ENCODE measurements at places on chromosomes 12 and 14. TPM values are rescaled to one million over a fixed set of nuclear protein-coding genes. Genes with fewer than 3 reads are reported as not detected.
A peak's percentile ranks its signal among the peaks of the same experiment; 100 is the strongest.

DNA sequence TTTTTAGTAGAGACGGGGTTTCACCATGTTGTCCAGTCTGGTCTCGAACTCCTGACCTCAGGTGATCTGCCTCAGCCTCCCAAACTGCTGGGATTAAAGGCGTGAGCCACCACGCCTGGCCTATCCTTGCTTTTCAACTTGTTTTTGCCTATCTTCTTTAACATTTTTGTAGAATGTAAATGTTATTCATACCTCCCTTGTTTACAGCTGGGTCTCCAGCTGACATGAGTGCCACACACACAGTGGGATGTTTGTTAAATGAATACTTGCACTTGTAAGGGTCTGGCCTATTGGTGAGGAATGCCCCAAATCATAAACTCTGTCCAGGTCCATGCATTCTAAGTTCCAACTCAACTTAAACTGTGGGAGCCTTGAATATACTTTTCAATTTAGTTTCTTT lies 176.3 kb downstream of the ANO4 start:
- H3K4me3 ChIP-seq: no peak overlapping the region
- DNase-seq: no peak
- no peak overlapping the region for H3K27ac ChIP-seq

- no peaks in the 10 kb centered on the region for H3K4me1 ChIP-seq
- no peak overlapping the region for H3K4me3 ChIP-seq
- H3K36me3 ChIP-seq: no peaks in the 10 kb centered on the region
- H3K27me3 ChIP-seq: no peaks in the 10 kb centered on the region
- peak; percentile 10 for DNase-seq
- no peak overlapping the region for H3K27ac ChIP-seq
Observed at GRCh38 chr14:67228325-67228984, 12.8 kb upstream of the PALS1 start.

PLBD1 gene
- 0.14 TPM for total RNA-seq

GRCh38 chr12:122125452-122126341 lies 47.1 kb downstream of the MLXIP start:
- peaks cover 29% of the 10 kb centered on the region for H3K36me3 ChIP-seq
- no peak overlapping the region for H3K27ac ChIP-seq
- peaks cover 6% of the 10 kb centered on the region for H3K4me1 ChIP-seq
- no peaks in the 10 kb centered on the region for H3K27me3 ChIP-seq
- no peak for DNase-seq

GRCh38 chr12:4272424-4273272 lies 914 bp upstream of the CCND2 start:
- no peak overlapping the region for H3K27ac ChIP-seq
- peak; percentile 13 for DNase-seq
- H3K4me3 ChIP-seq: peak overlapping the region; percentile 13
- peaks cover 85% of the 10 kb centered on the region for H3K27me3 ChIP-seq
- H3K36me3 ChIP-seq: no peaks in the 10 kb centered on the region
- peaks cover 25% of the 10 kb centered on the region for H3K4me1 ChIP-seq

- DNase-seq: no peak
- H3K4me1 ChIP-seq: peaks cover 5% of the 10 kb centered on the region
- peaks cover 55% of the 10 kb centered on the region for H3K27me3 ChIP-seq
- no peaks in the 10 kb centered on the region for H3K36me3 ChIP-seq
- H3K27ac ChIP-seq: no peak overlapping the region
- H3K4me3 ChIP-seq: no peak overlapping the region
Observed at GRCh38 chr12:57619434-57620244, 8.4 kb downstream of the ARHGEF25 start.

- no peak overlapping the region for H3K4me3 ChIP-seq
- H3K4me1 ChIP-seq: no peaks in the 10 kb centered on the region
- no peak overlapping the region for H3K27ac ChIP-seq
- no peak for DNase-seq
- H3K27me3 ChIP-seq: no peaks in the 10 kb centered on the region
- no peaks in the 10 kb centered on the region for H3K36me3 ChIP-seq
Observed at GRCh38 chr12:89685363-89685972, 23.2 kb downstream of the ATP2B1 start.

DNA sequence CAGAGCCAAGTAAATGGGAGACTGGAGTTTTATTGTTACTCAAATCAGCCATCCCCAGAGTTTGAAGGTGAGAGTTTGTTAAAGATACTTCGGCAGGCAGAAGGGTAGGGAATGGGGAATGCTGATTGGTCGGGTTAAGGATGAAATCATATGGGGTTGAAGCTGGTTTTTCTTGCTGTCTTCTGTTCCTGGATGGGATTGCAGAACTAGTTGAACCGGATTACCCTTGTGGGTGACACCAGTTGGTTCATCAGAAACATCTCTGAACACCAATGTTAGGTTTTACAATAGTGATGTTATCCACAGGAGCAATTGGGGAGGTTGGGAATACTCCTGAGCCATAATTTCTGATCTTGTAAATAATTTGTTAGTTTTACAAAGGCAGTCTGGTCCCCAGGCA lies 18.7 kb upstream of the SMCO2 start:
- no peaks in the 10 kb centered on the region for H3K36me3 ChIP-seq
- no peak for DNase-seq
- H3K4me1 ChIP-seq: no peaks in the 10 kb centered on the region
- no peak overlapping the region for H3K4me3 ChIP-seq
- no peaks in the 10 kb centered on the region for H3K27me3 ChIP-seq
- no peak overlapping the region for H3K27ac ChIP-seq

STAB2 gene
- total RNA-seq: not detected

NFE2 gene
- not detected for total RNA-seq

DNA sequence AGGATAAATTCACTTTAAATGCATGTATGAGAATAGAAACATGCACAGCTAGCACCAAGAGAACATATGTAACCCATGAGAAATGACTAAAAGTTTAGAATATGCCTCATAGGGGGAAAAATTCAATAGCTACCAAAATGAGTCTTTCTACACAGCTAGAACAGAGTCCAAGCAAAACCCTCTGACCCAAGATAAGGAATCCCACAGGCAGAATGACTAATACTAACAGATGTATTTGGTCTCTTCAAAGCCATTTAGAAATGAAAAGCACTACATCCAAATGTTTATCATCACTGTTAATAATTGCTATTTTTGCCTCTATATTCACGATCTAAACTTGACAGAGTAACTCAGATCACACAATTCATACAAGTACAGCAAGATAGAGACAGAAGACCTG lies 44.0 kb downstream of the KICS2 start:
- H3K4me3 ChIP-seq: no peak overlapping the region
- H3K27me3 ChIP-seq: no peaks in the 10 kb centered on the region
- DNase-seq: peak; percentile 53
- no peaks in the 10 kb centered on the region for H3K36me3 ChIP-seq
- H3K27ac ChIP-seq: no peak overlapping the region
- H3K4me1 ChIP-seq: peaks cover 53% of the 10 kb centered on the region

DNA sequence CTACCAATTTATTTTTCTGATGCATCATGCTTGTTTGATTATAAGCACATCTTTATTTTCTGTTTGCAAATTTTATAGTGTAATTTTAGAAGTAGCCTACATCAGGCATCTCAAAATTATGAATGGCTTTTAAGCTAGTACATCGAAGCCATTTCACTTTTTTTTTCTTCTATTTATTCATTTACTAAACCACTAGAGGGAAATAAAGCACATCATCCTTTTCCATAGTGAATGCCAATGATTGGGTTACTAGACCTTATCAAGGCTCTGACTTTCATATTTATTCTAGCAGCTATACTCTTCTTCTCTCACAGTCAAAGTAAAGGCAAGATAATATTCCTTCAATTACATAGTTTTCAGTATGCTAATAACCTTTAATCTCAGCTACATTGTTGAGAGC lies 736.4 kb upstream of the LRFN5 start:
- H3K36me3 ChIP-seq: no peaks in the 10 kb centered on the region
- DNase-seq: no peak
- no peaks in the 10 kb centered on the region for H3K27me3 ChIP-seq
- no peaks in the 10 kb centered on the region for H3K4me1 ChIP-seq

GRCh38 chr12:65125247-65125646 lies 4.1 kb upstream of the WIF1 start:
- no peaks in the 10 kb centered on the region for H3K36me3 ChIP-seq
- H3K4me1 ChIP-seq: peaks cover 2% of the 10 kb centered on the region
- peaks cover 31% of the 10 kb centered on the region for H3K27me3 ChIP-seq
- H3K27ac ChIP-seq: no peak overlapping the region

DNA sequence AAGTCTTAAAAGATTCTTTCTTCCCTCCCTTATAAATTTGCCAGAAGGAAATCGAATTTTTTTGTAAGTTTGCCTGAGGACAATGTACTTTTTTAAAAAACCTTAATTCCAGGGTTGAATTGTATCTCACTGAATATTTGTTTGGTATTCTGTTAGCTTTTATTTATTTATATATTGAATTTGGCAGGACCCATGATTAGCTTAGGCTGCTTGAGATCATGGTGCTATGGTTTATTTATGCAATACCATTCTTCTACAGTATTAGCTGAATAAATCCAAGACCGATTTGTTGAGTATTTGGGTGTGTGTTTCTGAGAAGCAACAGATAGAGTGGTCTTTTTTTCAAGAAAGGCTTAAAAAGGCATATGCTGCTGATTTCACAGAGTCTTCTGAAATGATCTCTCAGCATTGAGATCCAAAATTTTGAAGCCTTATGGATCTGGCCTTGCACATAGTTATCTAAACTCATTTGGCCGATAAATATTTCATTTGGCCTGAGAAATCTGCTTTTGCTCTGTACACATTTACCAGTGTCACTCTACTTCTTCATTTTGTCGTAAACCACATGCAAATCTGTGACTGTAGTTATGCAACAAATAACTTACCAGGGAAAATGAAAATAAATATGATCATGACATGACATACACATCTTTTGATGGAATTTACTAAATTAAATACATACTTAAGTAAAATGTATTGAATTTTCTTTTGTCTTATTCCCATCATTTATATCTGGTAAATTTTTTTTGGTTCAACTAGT lies 265.8 kb upstream of the FLRT2 start:
- no peaks in the 10 kb centered on the region for H3K27me3 ChIP-seq
- no peaks in the 10 kb centered on the region for H3K4me1 ChIP-seq
- no peaks in the 10 kb centered on the region for H3K36me3 ChIP-seq
- no peak overlapping the region for H3K27ac ChIP-seq
- no peak overlapping the region for H3K4me3 ChIP-seq

GRCh38 chr14:66038618-66039017 lies 447.6 kb upstream of the CCDC196 start:
- no peak overlapping the region for H3K27ac ChIP-seq
- no peak for DNase-seq
- H3K4me1 ChIP-seq: no peaks in the 10 kb centered on the region
- H3K4me3 ChIP-seq: no peak overlapping the region

OTOGL gene
- total RNA-seq: 2.0 TPM

DNA sequence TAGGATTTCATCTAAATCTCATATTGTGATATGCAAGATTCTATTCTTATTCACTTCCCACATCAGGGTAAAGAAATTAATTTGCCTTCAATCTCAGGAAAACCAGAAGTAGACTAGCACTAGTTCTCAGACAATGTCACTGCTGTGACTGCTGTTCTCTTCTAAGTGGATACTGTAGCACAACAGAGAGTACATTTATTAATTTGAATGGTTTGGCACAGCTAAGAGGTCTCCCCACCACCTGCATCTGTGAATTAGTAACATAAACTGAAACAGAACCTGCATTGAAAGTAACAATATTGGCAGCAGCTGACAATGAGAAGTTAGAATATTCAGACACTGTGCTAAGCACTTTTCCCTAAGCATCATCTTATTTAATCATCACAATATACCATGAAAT lies 253.1 kb downstream of the PDZRN4 start:
- no peaks in the 10 kb centered on the region for H3K4me1 ChIP-seq
- no peak for DNase-seq
- H3K27ac ChIP-seq: no peak overlapping the region
- H3K4me3 ChIP-seq: no peak overlapping the region
- H3K27me3 ChIP-seq: no peaks in the 10 kb centered on the region

SLC15A5 gene
- not detected for total RNA-seq

MAP1LC3B2 gene
- total RNA-seq: not detected

GRCh38 chr12:20547816-20548575 lies 147.1 kb upstream of the SLCO1C1 start:
- H3K27ac ChIP-seq: no peak overlapping the region
- peaks cover 9% of the 10 kb centered on the region for H3K4me1 ChIP-seq
- no peaks in the 10 kb centered on the region for H3K27me3 ChIP-seq
- no peak overlapping the region for H3K4me3 ChIP-seq

DNA sequence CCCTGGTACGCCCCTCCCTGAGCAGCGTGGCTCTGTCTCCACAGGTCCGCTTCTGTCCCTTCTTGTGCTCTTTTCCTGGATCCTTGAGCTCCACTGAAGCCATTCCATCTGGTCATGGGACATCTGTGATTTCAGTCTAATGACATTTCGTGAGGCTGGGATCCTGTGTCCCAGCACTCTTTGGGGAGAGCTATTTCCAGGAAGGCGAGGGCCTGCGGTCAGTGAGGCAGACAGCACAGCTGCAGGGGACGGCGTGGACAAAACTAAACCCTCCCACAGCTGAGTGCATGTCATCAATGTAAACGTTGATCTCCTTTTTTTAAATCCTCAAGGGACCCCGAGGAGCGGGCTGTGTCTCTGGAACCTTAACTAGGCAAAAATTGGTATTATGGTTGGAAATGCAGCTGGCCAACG lies 127.7 kb downstream of the DACT1 start:
- no peaks in the 10 kb centered on the region for H3K4me1 ChIP-seq
- DNase-seq: no peak
- H3K4me3 ChIP-seq: no peak overlapping the region

RIPK3 gene
- 5.1 TPM for total RNA-seq

DNA sequence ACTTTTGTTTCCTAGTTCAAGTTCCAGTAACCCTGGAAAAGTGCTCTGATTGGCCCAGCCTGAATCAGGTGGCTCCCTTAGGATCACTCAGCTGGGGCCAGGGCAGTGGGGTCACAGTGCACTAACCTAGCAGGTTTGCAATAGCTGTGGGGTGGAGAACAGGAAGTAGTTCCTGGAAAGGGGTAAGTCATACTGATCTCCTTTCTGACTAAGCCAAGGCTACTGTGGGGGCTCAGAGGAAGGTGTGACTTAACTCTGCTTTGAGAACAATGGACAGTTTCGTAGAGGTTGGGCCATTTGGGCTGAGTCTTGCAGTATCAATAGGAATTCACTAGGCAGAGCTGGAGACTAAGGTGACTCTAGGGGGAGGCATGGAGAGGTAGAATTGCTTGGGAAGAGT lies 89.4 kb downstream of the KIF26A start:
- H3K27me3 ChIP-seq: no peaks in the 10 kb centered on the region
- no peaks in the 10 kb centered on the region for H3K36me3 ChIP-seq
- no peak for DNase-seq
- H3K27ac ChIP-seq: no peak overlapping the region
- H3K4me1 ChIP-seq: no peaks in the 10 kb centered on the region
- no peak overlapping the region for H3K4me3 ChIP-seq

- H3K27me3 ChIP-seq: no peaks in the 10 kb centered on the region
- no peak overlapping the region for H3K4me3 ChIP-seq
- no peaks in the 10 kb centered on the region for H3K36me3 ChIP-seq
- DNase-seq: peak; percentile 93
- H3K27ac ChIP-seq: peak overlapping the region; percentile 50
Observed at GRCh38 chr12:75908961-75909605, 122.5 kb downstream of the PHLDA1 start.

CLECL1 gene
- not detected for total RNA-seq

- no peak for DNase-seq
- no peak overlapping the region for H3K27ac ChIP-seq
- H3K36me3 ChIP-seq: no peaks in the 10 kb centered on the region
- H3K4me1 ChIP-seq: no peaks in the 10 kb centered on the region
- no peaks in the 10 kb centered on the region for H3K27me3 ChIP-seq
Observed at GRCh38 chr14:32846821-32847365, 91.8 kb upstream of the NPAS3 start.

KRT77 gene
- total RNA-seq: not detected

GRCh38 chr12:77384941-77385340 lies 319.6 kb upstream of the E2F7 start:
- H3K4me1 ChIP-seq: no peaks in the 10 kb centered on the region
- no peak overlapping the region for H3K4me3 ChIP-seq
- no peaks in the 10 kb centered on the region for H3K27me3 ChIP-seq
- no peak overlapping the region for H3K27ac ChIP-seq
- DNase-seq: no peak
- no peaks in the 10 kb centered on the region for H3K36me3 ChIP-seq

Measured in endothelial cell of umbilical vein (primary cell).